ENCODE measurements at places on chromosomes 4 and X. TPM values are rescaled to one million over a fixed set of nuclear protein-coding genes. Genes with fewer than 3 reads are reported as not detected.

The SORCS2 gene
- polyA plus RNA-seq, result 1.3 TPM

The MAB21L2 gene
- polyA plus RNA-seq, result 3.8 TPM

The SLC9B1 gene
- polyA plus RNA-seq, result 0.32 TPM

The MAPK10 gene
- polyA plus RNA-seq, result 43.7 TPM

The CCDC110 gene
- polyA plus RNA-seq, result 2.0 TPM

The TEX11 gene
- polyA plus RNA-seq, result not detected

The ENAM gene
- polyA plus RNA-seq, result not detected

The CFAP47 gene
- polyA plus RNA-seq, result 0.08 TPM

The SPATA18 gene
- 5.6 TPM for polyA plus RNA-seq

The RAB40A gene
- polyA plus RNA-seq, result 1.1 TPM

The C4orf36 gene
- not detected for polyA plus RNA-seq

Data from adrenal gland (tissue), 19 donors.